Germinal center (tissue), 1 donor: ENCODE measurements at places on chromosomes 3 and 15.

DNA sequence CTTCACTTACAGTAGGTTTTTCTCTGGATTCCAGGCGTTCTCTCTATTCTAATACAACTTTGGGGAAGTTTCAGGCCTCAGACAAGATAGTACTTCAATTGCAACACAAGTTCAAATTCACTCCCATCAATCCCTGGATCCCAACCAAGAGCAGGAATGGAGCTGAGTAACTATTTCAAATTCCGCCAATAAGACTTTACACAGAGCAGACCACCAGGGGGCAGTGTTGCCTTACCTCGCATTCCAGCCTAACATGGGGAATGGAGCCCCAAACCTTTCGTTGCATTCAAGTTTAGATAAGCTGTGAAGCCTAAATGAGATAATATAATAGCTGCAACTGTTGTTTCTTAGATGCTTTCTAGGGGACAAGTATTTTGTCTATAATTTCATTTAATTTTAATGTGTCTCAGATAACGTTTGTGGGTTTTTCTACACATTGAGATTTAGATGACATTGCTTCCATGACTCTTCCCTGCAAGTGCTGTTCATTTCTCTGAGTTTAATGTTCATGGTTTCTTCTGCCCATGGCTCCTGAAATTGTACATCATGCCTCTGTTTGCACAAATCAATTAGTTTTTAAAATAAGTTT lies 186.7 kb downstream of the NSUN3 start:
- DNase-seq, result peak; percentile 28

GRCh38 chr3:72149645-72150300 lies 364.8 kb upstream of the PROK2 start:
- DNase-seq, result no peak

- DNase-seq, result no peak
These were observed 228.3 kb downstream of the MFSD1 start for GRCh38 chr3:159030138-159030670.

- no peak for DNase-seq
These were observed 2.7 kb upstream of the KNL1 start for GRCh38 chr15:40591389-40591788.

DNA sequence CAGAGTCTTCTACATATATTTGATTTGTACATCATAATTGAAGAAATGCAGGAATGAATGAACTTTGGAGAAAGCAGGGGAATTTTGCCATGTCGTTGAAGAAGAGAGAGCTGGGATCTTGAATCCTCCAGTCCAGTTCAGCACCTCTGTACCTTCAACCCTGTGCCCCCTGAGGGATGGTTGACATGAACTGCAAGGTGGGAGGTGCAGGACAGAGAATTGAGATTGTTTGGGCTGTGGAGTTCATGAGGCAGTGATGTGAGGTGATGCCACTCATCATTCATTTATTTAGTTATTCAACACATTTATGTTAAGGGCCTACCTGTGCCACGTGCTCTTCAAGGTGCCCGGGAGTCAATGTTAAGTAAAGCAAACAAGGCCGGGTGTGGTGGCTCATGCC lies 104.6 kb downstream of the ARNT2 start:
- DNase-seq, result no peak

GRCh38 chr3:105906345-105906744 lies 37.5 kb upstream of the CBLB start:
- DNase-seq, result no peak

DNA sequence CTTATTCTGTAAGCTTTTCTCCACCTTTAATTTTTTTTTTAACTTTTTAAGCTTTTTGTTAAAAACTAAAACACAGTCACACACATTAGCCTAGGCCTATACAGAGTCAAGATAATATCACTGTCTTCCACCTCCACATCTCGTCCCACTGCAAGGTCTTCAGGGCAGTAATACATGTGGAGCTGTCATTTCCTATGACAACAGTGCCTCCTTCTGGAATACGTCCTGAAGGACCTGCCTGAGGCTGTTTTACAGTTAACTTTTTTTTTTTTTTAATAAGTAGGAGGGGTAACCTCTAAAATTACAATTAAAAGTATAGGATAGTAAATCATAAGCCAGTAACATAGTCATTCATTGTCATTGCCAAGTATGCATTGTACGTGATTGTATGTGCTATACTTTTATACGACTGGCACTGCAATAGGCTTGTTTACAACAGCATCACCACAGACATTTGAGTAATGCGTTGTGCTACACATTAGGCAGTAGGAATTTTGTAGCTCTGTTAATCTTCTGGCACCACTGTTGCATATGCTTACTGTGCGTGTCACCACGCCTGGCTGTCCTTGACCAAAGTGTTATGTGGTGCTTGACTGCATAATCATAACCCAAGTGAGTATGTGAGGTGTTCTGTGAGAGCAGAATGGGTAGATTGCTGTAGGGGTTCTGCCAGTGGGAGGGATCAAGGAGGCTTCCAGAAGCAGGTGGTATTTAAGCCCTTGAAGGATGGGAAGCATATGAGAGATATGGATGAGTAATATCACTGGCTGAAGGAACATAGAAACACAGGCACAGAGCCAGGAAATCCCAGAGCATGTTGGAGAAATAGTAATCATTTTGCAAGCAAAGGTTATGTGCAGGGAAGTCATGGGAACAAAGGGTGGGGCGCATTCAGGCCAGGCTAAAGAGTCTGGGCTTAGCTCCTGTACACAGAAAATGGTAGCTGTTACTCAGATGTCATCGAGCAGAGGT lies 18.3 kb downstream of the FBXO22 start:
- DNase-seq, result no peak

DNA sequence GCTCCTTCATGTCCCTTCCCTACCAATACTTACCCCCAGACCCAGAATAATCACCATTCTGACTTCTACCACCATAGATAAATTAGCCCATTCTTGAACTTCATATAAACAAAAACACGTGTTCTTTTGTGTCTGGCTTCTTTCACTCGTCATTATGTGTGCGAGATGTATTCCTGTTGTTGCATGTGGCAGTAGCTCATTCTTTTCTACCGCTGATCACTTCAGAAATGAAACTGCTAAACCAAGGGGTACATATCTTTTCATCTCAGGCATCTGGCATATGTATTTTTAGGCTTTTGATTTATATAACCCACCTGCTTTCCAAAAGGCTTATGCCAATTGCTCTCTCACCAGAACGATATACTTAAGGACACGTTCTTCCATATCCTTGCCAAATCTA lies 13.8 kb upstream of the SCG3 start:
- DNase-seq, result no peak

DNA sequence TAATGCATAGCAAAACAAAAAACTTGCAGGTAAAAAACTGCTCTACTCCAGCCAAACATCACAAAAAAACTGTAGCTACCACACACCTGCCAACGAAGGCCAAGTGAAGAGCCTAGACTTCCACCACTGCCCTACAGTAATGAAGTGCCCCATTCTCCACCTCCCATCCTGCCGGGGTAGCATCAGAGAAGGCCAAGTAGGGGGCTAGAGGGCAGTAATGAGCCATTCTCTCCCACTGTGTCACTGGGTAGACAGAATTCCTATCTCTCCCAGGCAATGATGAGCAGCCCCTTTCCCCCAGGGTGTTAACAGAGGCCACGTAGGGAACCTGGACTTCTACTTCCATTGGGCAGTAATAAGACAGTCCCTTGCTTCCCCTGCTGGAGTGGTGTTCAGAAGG lies 9.5 kb downstream of the SEC22C start:
- DNase-seq, result peak; percentile 46

GRCh38 chr3:170528726-170529125 lies 57.1 kb downstream of the SLC7A14 start:
- DNase-seq, result no peak

DNA sequence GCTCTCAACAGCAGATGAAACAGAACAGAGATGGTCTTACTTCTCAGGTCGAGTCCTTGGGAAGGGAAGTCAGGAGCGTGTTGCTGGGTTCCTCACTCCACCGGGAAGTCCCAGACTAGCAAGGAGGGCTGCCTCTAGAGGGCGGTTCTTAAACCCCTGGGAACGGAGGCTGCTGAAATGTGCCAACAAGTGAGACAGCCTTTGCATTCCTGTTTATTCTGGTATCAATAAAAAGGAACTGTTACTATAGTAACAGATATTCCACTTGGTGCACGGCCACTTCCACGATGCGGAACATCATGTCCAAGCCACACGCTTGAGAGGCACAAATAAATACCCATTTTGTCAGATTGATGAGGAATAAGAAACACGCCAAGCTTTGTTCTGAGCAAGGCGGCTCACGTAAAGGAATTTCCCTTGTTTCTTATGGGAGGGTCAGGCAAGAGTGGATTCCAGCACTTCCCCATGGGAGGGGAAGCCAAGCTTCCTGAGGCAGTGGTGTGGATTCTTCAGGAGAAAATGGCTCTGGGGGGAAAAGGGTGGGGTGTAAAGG lies at the start of gene FAM107A:
FAM107A (minus strand) TSS at position 123 of the 553 bp plus-strand sequence. CDS start 7,531 bp downstream, outside the sequence.
- no peak for DNase-seq

DNA sequence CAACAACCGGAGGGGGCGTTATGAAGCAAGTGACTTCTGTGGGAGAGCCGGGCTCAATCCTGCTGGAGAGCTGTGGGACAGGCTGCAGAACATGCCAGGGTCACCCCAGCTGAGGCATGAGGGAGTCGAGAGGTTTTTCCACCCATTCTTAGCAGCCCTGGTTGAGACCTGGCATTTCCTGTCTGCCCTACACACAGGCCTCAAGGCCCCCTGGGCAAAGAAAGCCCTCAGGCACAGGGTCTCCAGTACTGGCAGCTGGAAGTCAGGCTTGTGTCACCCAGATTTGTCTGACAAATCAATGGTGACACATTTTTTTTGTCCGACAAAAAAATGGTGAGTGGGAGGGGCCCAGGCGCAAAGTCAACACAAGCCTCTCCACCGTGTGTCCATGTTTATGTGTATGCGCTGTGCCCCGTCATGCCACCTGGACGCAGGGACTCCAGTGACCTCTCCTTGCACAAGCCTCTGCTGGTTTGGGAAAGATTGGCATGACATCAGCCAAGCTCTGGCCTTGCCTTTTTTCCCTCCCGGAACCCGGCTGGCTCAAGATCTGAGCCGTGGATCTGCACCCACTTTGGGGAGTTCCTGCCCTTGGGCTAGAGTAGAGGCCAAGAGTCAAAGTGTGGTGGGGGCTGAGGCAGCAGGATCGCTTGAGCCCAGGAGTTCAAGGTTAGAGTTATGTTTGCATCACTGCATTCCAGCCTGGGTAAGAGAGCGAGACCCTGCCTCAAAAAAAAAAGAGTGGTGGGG lies 20.8 kb upstream of the ALAS1 start:
- DNase-seq, result no peak

- DNase-seq, result no peak
These were observed 53.6 kb upstream of the ATP13A3 start for GRCh38 chr3:194540274-194540905.

DNA sequence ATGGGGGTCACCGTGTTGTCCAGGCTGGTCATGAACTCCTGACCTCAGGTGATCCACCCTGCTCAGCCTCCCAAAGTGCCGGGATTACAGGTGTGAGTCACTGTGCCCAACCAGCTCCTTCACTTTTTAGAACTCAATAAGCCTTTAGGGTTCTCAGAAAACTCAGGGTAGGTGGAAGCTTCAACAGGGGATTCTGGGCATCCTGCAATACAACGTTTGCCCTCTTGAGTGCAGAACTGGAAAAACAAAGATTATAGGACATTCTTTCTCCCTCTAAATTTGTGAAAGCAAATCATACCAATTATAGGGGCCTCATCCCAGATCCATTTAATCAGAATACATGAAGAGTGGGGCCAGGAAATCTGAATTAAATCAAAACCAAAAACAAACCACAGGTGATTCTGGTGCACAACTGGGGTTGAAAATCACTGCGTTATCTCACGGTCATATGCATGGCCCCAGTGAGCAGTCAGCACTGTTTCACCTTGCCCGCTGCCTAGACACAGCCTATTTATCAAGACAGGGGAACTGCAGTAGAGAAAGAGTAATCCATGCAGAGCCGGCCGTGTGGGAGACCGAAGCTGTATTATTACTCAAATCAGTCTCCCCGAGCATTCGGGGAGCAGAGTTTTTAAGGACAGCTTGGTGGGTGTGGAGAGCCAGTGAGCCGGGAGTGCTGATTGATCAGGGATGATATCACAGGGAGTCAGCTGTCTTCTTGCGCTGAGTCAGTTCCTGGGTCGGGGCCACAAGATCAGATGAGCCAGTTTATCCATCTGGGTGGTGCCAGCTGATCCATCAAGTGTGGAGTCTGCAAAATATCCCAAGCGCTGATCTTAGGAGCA lies 58.4 kb downstream of the TMEM44 start:
- no peak for DNase-seq

DNA sequence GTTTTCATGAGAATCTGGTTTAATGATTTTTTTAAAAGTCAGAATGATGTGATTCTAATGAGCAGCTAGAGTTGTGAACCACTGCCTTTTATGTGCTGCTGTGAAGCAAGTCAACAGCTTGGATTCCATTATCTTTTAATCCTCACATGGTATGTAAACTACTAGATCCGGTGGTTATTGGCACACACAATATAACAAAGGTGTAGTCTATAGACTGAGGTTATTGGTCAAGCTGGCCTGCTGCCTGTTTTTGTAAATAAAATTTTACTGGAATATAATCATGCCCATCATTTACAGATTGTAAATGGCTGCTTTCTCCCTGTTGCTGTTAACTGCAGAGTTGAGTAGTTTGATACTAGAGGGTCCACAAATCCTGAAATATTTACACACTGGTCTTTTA lies 103.1 kb downstream of the OTOL1 start:
- no peak for DNase-seq

- DNase-seq, result no peak
These were observed 309.8 kb upstream of the MANF start for GRCh38 chr3:51075221-51075775.

GRCh38 chr3:78046566-78046965 lies 1006.7 kb downstream of the ROBO2 start:
- DNase-seq, result no peak

DNA sequence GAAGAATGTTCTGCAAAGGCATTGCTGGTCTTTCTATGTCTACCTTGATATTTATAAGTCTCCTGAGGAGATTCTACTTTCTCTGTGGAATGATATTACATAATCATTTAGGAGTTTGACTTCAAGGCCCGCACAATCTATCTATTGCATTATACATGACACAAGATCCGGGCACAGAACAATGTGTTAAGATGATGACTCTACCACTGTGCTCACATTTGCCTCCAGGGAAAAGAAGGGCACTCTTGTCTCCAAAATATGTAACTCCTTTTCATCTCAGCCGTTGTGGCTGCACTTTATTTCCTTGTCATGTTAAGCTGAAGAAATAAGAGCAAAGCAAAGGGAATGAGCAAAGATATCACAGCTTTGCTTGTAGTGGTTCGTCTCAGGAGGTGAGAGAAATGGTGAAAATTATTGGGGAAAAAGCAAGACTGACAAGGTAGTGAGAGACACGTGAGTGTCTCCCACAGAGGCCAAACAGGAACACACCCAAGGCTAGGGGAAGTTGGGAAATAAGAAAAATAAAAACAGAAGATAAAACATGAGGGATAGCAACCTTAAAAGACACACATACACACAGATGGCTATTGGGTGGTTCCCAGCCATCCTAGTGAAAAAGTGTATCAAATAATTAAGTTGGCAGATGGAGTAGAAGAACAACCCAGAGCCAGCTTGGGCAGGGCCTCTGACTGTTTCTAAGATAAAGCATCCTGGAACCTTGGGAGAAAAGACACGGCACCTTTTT lies 184.3 kb downstream of the P3H2 start:
- DNase-seq, result no peak
